ENCODE measurements at places on chromosomes 7 and 10.

GRCh38 chr7:30983042-30983913, 19.5 kb downstream of the GHRHR start:
- peak; percentile 79 for DNase-seq

- no peak for DNase-seq
Measured at GRCh38 chr7:34157137-34157536, 251.8 kb downstream of the BMPER start.

DNA sequence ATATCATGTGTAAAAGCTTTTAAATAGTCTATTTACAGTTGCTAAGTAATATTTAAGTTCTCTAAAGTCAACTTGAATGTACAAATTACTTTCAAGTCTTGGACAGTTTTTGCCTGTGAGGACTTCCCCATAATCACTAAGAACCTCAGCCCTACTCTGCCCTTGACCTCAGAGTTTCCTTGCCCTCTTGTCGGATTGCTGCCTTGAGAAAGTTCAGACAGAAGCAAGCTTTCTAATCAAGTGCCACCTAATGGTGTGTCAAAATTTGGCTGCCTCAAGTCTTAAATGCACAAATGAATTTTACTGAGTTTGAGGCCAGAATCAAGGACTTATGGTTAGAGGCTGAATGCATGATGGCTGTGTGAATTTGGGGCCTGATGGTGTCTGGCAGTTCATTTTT, 88.3 kb upstream of the KAT6B start:
- no peak for DNase-seq

DNA sequence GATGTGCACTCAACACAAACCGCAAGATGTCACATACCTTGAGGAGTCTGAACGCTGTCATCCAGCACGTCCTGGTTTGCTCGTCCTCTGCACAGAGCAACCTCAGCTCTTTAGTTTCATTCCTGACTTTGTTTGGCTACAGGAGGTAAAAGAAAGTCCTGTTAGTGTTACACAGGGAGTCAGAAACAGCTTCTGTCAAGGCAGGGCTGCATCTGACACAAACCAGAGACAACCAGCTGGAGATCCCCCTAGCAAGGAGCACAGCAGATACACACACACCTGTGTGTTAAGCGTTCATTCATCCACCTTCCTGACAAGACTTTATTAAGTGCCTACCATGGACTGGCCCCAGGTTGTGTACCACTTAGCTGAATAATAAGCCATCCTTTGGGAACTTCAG, 47.5 kb upstream of the DDC start:
- no peak for DNase-seq

DNA sequence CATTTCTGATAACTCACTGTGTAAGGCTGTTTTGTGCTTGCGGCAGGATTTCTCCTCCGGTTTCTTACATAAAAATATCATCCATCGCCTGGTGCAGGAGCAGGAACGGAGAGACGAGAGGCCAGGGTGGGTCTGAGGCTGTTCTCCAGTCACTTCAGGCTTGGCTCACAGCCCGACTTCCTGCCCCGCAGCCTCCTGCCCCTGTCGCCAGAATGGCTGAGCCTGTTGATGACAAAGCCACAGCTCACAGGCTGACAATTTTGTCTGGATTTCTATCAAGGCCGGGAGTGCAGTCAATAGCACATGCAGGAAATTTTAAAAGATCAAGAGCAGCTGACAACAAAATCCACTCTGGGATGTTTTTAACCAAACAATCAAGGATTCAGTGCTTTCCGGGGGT, 229.7 kb upstream of the ZNF32 start:
- no peak for DNase-seq

All from D721Med (cell line).